ENCODE measurements at places on chromosomes 11 and 22. TPM values are rescaled to one million over a fixed set of nuclear protein-coding genes. Genes with fewer than 3 reads are reported as not detected.

DLAT gene
- total RNA-seq, result 20.0 TPM

CSNK1E gene
- 113 TPM for total RNA-seq

MS4A5 gene
- total RNA-seq, result not detected

CTSC gene
- 37.3 TPM for total RNA-seq

GAL3ST1 gene
- 1.6 TPM for total RNA-seq

P2RX6 gene
- 2.7 TPM for total RNA-seq

ACTN3 gene
- total RNA-seq, result not detected

- no peaks in the 10 kb centered on the region for H3K27me3 ChIP-seq
- no peak overlapping the region for H3K27ac ChIP-seq
- H3K4me3 ChIP-seq, result no peak overlapping the region
Observed at GRCh38 chr11:78654071-78654470, 79.4 kb upstream of the NARS2 start.

DNA sequence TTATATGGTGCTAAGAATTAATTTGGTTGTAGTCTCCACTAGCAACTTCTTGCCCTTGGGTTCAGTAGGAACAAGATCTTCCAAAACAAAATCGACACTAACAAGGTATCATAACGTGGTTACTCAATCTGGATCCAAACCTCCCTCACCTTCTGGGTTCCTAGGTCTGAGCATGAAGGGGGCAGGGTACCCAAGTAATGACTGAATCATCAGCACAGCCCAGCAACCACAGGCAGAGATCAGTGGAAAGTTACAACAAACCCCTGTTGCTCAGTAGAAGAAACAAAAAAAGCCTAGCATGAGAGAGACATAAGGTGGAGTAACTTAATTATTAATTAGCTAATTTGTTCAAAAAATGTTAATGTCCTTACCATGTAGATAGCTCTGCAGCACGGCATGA lies 221.4 kb downstream of the BLID start:
- no peak overlapping the region for H3K4me3 ChIP-seq
- no peaks in the 10 kb centered on the region for H3K4me1 ChIP-seq
- H3K27me3 ChIP-seq, result peaks cover 10% of the 10 kb centered on the region
- no peaks in the 10 kb centered on the region for H3K36me3 ChIP-seq

DNA sequence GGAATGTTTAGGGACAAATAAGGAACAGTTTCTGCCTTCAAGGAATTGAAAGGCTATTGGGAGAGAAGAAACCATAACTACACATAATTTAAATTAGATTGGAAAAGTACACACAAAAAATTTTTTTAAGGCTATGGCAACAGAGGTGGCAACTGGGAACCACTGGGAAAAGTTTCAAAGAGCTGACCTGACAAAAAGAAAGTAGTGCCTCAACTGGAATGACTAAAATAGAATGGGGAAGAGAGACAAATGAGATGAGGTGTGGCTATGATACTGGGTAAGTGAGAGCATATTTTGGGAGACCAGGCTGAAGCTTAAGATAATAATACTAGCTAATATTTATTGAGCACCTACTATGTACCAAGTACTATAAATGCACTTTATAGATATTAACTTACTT lies 2.9 kb upstream of the AKIP1 start:
- H3K36me3 ChIP-seq, result no peaks in the 10 kb centered on the region
- H3K27me3 ChIP-seq, result peaks cover 2% of the 10 kb centered on the region
- DNase-seq, result no peak
- H3K4me3 ChIP-seq, result no peak overlapping the region
- H3K4me1 ChIP-seq, result peaks cover 7% of the 10 kb centered on the region

DNA sequence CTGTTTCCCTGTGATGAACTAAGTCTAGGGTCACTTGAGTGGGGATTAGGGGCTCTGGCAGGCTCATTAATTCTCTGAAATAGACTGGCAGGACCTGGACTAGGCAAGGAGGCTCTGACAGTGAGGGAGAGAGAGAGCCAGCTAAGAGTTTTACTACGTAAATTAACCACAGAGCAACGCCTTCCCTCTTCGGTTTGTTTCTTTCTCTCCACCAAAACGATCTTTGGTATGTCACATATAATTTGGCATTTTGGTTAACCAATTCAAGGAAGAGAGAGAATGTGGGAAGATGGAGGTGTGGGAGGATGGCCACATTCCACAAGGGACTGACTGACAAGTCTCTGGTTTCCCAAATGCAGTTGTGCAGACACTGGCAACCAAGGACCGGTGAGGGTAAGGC lies 27.9 kb downstream of the ATG16L2 start:
- H3K36me3 ChIP-seq, result peaks cover 87% of the 10 kb centered on the region
- DNase-seq, result no peak
- H3K4me1 ChIP-seq, result no peaks in the 10 kb centered on the region
- H3K27ac ChIP-seq, result no peak overlapping the region

DNA sequence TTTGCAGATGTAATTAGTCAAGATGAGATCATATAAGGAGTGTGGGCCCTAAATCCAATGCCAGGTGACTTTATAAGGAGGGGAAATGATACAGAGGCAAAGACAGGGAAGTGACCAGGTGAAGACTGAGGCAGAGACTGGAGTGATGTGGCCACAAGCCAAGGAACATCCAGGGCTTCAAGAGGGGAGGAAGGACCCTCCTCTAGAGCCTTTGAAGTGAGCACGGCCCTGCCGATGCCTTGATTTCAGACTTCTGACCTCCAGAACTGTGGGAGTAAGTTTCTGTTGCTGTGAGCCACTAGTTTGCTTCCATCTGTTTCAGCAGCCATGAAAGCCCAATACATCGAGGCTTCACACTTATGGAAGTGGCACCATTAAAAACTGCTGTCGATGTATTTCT lies 78.7 kb downstream of the SHANK2 start:
- H3K4me3 ChIP-seq, result no peak overlapping the region
- H3K4me1 ChIP-seq, result no peaks in the 10 kb centered on the region
- H3K27ac ChIP-seq, result no peak overlapping the region
- H3K36me3 ChIP-seq, result no peaks in the 10 kb centered on the region
- DNase-seq, result no peak
- H3K27me3 ChIP-seq, result peaks cover 18% of the 10 kb centered on the region

- no peaks in the 10 kb centered on the region for H3K27me3 ChIP-seq
- H3K36me3 ChIP-seq, result peaks cover 14% of the 10 kb centered on the region
- H3K4me1 ChIP-seq, result peaks cover 95% of the 10 kb centered on the region
- peak overlapping the region; percentile 68 for H3K4me3 ChIP-seq
Observed at GRCh38 chr11:64764040-64764611, 4.4 kb upstream of the PYGM start.

- no peak overlapping the region for H3K27ac ChIP-seq
- H3K36me3 ChIP-seq, result peaks cover 25% of the 10 kb centered on the region
- no peak for DNase-seq
- H3K4me3 ChIP-seq, result no peak overlapping the region
Observed at GRCh38 chr22:43164636-43165035, 13.3 kb downstream of the TSPO start.

DNA sequence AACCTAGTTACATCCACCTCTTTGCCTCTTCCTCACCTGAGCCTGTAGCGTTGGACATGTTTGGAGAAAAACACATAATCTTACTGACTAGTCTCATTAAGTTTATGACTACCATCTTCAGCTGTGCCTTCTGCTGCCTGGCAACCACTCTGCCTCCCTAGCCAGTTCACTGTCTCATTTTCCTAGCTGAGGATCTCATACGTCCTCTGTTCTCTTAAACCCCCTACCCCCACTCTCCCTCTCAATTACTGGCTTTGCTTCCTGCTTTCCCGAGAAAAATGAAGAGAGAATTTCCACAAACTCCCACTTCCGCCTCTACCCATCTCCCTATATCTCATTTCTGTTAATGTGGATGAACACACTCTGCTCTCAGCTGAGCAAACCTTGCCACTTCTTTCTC lies 239.3 kb upstream of the POU2AF2 start:
- DNase-seq, result no peak
- no peak overlapping the region for H3K4me3 ChIP-seq
- no peaks in the 10 kb centered on the region for H3K36me3 ChIP-seq
- peaks cover 4% of the 10 kb centered on the region for H3K27me3 ChIP-seq
- H3K27ac ChIP-seq, result no peak overlapping the region
- H3K4me1 ChIP-seq, result no peaks in the 10 kb centered on the region

DNA sequence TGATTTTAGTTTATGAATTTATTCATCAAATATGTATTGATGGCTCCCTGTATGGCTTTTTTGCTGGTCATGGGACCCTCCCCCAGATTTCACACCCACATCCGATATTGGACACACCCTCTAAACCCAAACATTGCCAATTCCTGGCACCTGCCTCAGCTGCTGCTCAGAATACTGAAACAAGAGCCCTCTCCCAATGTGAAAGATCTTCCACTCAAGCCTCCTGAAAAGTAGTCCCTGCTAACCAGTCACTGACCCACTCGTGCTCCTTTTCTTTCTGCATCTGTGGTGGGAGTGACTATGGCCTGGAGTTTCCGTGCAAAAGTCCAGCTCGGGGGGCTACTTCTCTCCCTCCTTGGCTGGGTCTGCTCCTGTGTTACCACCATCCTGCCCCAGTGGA lies at the start of gene CLDN25:
Gene CLDN25, plus strand, starts transcription at position 301 of the 400 bp plus-strand sequence. Its CDS starts 0 bp downstream, at position 301.
- H3K36me3 ChIP-seq, result no peaks in the 10 kb centered on the region
- no peak for DNase-seq
- H3K27ac ChIP-seq, result no peak within 1 kb of the TSS

DNA sequence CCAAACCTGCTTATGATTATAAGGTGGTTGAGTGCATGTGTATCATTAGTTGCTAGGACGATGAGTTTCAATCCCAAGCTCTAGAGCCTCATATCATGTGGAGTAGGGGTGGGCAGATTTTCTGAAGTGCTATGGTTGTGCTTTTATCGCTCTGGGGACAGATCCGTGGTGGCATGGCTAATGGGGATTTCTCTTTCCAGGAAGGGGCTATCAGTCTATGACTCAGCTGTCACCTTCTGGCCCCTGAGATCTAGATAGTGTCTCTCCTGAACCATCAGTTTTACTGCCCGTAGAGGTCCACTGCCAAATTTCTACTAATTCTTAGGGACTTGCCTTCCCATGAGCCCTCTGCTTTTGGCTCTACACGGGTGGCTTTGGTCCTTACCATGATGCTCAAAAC lies 51.8 kb downstream of the FDX1 start:
- no peaks in the 10 kb centered on the region for H3K36me3 ChIP-seq
- H3K4me1 ChIP-seq, result peaks cover 5% of the 10 kb centered on the region
- H3K4me3 ChIP-seq, result no peak overlapping the region
- no peak overlapping the region for H3K27ac ChIP-seq

- H3K36me3 ChIP-seq, result no peaks in the 10 kb centered on the region
- peak overlapping the region; percentile 61 for H3K27ac ChIP-seq
Observed at GRCh38 chr11:61971248-61972111, 4.0 kb upstream of the FTH1 start.
